Lung (tissue), 17 donors: ENCODE measurements at places on chromosomes 1 and 21. TPM values are rescaled to one million over a fixed set of nuclear protein-coding genes. Genes with fewer than 3 reads are reported as not detected.

DNA sequence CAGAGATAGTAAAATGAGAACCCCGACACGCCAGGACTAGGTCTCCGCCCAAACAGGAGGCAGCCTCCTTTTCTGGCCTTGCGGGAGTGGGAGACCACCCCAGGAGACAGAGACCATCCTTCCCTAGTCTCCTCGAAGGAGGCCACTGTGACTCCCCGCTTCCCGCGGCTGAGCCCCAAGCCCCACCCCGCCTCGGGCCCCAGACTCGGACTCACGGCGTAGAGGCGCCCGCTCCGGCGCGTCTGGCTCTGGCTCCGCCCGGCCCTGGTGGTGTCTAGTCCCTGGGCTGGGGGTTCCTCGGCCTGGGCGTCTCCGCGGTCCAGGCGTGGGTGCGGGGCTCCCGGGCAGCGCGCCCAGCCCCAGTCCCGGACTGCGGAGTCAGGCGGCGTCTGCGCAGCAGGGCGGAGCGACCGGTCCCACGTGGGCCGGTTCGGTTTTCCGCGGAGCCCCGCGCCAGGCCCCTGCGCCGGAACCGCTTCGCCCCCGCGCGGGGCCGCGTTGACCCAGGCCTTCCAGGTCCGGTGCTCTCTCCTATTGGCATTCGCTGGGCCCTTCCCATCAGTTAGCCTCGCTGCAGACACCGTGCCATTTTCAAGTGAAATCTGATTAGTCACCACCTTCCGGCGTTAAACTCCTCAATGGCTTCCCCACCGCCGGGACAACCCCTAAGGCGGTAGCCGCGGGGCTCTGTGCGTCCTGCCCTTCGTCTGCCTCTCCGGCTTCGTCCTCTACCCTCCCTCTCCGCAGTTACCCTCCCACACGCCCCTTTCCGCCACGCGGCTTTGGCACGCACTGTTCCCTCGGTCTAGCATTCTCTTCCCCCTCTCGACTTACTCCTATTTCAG lies at the start of gene C1orf216:
C1orf216 (minus strand) TSS at position 393 of the 845 bp plus-strand sequence. CDS start 2,563 bp downstream, outside the sequence.
- peak; percentile 89 for DNase-seq
- no peaks in the 10 kb centered on the region for H3K4me1 ChIP-seq
- peak within 1 kb of the TSS; percentile 83 for H3K27ac ChIP-seq
- no peaks in the 10 kb centered on the region for H3K27me3 ChIP-seq

DNA sequence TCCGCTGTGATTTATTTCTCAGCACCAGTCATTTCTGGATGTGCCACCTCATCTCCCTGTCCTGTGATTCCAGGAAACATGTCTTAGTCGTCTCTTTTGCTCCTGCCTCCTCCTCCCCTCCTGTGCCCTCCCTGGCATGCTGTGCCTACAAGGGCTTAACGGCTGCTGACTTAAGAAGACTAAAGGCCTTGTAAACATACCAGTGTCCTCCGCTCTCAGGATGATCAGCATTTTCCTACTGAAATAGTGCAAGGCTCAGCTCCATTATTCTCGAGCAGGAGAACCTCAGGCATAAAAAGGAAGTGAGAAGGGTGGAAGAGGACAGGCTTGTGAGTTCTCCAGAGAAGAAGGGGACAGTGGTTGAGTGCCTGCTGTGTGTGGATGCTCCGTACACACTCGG lies 61.6 kb upstream of the RUNX3 start:
- no peak overlapping the region for H3K27ac ChIP-seq
- no peak for DNase-seq
- no peaks in the 10 kb centered on the region for H3K36me3 ChIP-seq
- H3K27me3 ChIP-seq = no peaks in the 10 kb centered on the region

DNA sequence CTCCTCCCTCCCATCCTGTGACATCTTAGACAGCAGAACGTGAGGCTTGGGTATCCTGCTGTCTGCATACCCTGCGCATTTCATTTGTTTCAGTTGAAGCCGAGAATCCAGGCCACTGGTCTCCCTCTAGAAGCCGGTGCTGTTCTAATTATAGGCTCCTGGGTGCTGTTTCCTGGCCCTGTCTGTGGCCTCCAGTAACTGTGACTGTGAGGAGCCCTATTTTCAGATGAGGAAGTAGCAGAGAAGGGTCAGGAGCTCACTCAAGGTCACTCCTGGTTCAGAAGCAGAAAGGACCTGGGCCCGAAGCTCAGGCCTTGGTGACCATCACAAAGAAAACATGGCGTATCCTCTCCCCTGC lies 24.0 kb downstream of the COQ8A start:
- no peaks in the 10 kb centered on the region for H3K27me3 ChIP-seq
- peak overlapping the region; percentile 95 for H3K27ac ChIP-seq
- H3K4me1 ChIP-seq = no peaks in the 10 kb centered on the region

- H3K27me3 ChIP-seq = no peaks in the 10 kb centered on the region
- no peak overlapping the region for H3K4me3 ChIP-seq
- peaks cover 3% of the 10 kb centered on the region for H3K4me1 ChIP-seq
Observed at GRCh38 chr1:59046730-59047157, 250.2 kb upstream of the FGGY start.

GRCh38 chr1:62025154-62025553 lies 169.5 kb upstream of the L1TD1 start:
- no peak overlapping the region for H3K4me3 ChIP-seq
- H3K36me3 ChIP-seq = no peaks in the 10 kb centered on the region
- no peaks in the 10 kb centered on the region for H3K4me1 ChIP-seq

DNA sequence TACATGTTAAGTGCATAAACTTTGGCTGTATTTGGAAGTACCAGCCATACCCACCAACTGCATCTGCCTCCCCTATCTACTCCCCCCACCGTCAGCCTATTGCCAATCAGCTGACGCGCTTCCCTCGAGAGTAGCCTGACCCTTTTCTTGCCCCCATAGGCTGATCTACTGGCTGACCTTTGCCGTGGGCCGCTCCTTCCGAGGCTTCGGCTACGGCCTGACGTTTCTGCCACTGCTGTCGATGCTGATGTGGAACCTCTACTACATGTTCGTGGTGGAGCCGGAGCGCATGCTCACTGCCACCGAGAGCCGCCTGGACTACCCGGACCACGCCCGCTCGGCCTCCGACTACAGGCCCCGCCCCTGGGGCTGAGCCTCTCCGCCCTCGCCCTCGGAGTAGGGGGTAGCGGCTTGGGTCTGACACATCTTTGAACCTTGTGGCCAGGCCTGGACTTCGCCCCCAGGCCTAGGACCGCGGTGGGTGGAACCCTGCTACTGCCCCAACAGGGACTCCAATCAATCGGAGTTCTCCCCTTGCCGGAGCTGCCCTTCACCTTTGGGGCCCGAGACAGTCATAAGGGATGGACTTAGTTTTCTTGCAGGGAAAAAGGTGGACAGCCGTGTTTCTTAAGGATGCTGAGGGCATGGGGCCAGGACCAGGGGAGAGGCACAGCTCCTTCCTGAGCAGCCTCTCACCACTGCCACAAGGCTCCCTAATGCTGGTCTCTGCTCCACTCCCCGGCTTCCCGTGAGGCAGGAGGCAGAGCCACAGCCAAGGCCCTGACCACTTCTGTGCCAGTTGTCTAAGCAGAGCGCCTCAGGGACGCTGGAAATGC lies 4.0 kb downstream of the GLMP start:
- no peaks in the 10 kb centered on the region for H3K27me3 ChIP-seq
- peaks cover 9% of the 10 kb centered on the region for H3K36me3 ChIP-seq
- peak overlapping the region; percentile 37 for H3K27ac ChIP-seq
- DNase-seq = peak; percentile 77
- peaks cover 13% of the 10 kb centered on the region for H3K4me1 ChIP-seq

DNA sequence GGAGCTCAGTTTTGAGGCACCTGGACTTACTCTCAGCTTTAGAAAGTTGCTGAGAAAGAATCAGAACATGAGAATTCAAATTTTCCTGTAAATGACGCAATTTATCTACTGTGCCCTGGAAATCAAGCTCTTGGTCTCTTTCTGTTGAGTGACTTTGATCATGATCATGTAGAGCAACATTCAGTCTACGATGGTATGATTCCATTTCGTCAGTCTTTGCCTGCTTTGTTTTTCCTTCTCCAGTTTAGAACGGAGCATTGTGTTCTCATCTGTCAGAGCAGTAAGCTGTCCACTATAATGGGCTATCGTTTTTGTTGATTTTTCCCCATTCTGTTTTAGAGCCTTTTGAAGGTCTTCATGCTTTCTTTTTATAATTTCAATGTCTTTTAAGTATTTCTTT lies 20.7 kb downstream of the SFT2D2 start:
- H3K27me3 ChIP-seq = no peaks in the 10 kb centered on the region
- no peak overlapping the region for H3K27ac ChIP-seq
- DNase-seq = no peak
- H3K4me3 ChIP-seq = no peak overlapping the region
- peaks cover 22% of the 10 kb centered on the region for H3K36me3 ChIP-seq

- H3K27me3 ChIP-seq = no peaks in the 10 kb centered on the region
- H3K36me3 ChIP-seq = no peaks in the 10 kb centered on the region
- no peak overlapping the region for H3K27ac ChIP-seq
Observed at GRCh38 chr1:169538998-169539871, 47.0 kb downstream of the F5 start.

DNA sequence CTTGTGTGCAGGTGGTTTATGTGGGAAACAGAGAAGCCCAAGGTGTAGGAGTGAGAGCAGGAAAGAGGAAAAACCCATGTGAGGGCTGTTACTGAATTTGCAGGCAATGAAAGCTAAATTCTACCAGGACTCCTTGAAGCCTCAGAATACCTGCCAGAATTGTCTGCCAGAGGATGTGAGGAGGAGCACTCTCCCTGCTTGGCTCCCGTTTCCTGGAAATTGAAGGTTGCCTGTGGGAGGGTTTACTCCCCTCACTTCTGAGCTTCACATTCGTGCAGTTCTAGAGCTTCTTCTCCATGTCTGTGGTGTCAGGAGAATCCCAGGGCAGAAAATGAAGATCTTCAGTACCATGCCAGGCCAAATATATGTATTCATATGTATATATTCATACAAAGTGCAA lies 220.8 kb upstream of the ZP4 start:
- no peaks in the 10 kb centered on the region for H3K27me3 ChIP-seq
- DNase-seq = no peak
- H3K4me3 ChIP-seq = no peak overlapping the region
- H3K36me3 ChIP-seq = no peaks in the 10 kb centered on the region

GRCh38 chr1:227766653-227767277 lies 31.5 kb downstream of the SNAP47 start:
- H3K27ac ChIP-seq = no peak overlapping the region
- H3K27me3 ChIP-seq = no peaks in the 10 kb centered on the region
- no peaks in the 10 kb centered on the region for H3K36me3 ChIP-seq
- H3K4me1 ChIP-seq = peaks cover 29% of the 10 kb centered on the region

- H3K36me3 ChIP-seq = no peaks in the 10 kb centered on the region
- peaks cover 40% of the 10 kb centered on the region for H3K4me1 ChIP-seq
- peak within 1 kb of the TSS; percentile 45 for H3K4me3 ChIP-seq
- H3K27me3 ChIP-seq = no peaks in the 10 kb centered on the region
- peak; percentile 49 for DNase-seq
Observed at GRCh38 chr1:6260961-6261614, at the start of gene GPR153. TSS of gene GPR153 (minus strand) at chr1:6261098. CDS start at chr1:6254905, 6,193 bp downstream.

DNA sequence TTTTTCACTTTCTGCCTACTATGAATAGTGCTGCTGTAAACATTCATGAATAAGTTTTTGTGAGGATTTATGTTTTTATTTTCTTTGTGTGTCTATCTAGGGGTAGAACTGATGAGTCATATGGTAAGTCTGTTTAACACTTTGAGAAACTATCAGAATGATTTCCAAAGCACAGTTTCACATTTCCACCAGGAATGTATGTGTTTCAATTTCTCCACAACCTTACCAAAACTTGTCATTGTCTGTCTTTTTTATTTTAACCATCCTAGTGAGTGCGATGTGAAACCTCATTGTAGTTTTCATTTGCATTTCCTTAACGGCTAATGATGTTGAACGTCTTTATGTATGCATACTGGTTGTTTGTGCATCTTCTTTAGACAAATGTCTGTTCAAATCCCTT lies 23.5 kb downstream of the RNASEL start:
- DNase-seq = no peak
- no peaks in the 10 kb centered on the region for H3K4me1 ChIP-seq
- H3K27ac ChIP-seq = no peak overlapping the region
- H3K4me3 ChIP-seq = no peak overlapping the region
- H3K36me3 ChIP-seq = no peaks in the 10 kb centered on the region

GRCh38 chr1:22600071-22600816 lies 36.2 kb upstream of the C1QA start:
- H3K36me3 ChIP-seq = no peaks in the 10 kb centered on the region
- H3K27me3 ChIP-seq = no peaks in the 10 kb centered on the region
- no peak overlapping the region for H3K4me3 ChIP-seq

DNA sequence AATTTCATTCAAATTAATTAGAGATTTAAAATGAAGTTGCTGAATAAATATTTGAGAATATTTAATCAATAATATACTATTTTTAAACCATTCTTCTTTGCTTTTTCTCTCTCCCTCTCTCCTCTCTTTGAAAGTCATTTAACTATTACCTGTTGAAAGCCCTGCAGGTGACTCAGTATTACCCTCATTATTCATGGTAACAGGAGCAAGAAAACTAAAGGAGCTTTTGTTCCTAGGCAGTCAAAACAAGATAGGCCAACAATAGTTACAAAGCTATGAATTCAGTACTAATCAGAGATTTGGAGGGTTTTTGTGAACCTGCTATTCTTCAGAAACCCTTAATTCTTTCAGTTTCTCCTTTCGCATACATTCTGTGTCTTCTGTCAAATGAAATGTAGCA lies 721.3 kb upstream of the NCAM2 start:
- no peak for DNase-seq
- H3K36me3 ChIP-seq = no peaks in the 10 kb centered on the region
- H3K4me1 ChIP-seq = no peaks in the 10 kb centered on the region
- H3K27ac ChIP-seq = no peak overlapping the region
- H3K27me3 ChIP-seq = no peaks in the 10 kb centered on the region

DNA sequence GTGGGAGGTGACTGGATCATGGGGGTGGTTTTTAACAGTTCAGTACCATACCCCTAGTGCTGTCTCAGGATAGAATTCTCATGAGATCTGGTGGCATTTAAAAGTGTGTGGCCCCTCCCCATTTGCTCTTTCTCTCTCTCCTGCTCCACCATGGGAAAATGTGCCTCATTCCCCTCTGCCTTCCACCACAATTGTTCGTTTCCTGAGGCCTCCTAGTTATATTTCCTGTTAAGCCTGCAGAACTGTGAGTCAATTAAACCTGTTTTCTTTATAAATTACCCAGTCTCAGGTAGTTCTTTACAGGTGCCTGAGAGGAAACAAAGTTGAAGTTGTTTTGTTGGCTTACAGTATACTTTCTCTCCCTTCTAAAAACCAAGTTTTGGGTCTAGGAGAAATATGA lies 23.1 kb upstream of the SLC22A15 start:
- H3K4me1 ChIP-seq = no peaks in the 10 kb centered on the region
- H3K27ac ChIP-seq = no peak overlapping the region
- DNase-seq = no peak
- H3K36me3 ChIP-seq = no peaks in the 10 kb centered on the region
- no peaks in the 10 kb centered on the region for H3K27me3 ChIP-seq
- no peak overlapping the region for H3K4me3 ChIP-seq

- no peak overlapping the region for H3K4me3 ChIP-seq
- DNase-seq = peak; percentile 99
- H3K36me3 ChIP-seq = no peaks in the 10 kb centered on the region
- H3K27ac ChIP-seq = no peak overlapping the region
- peaks cover 2% of the 10 kb centered on the region for H3K4me1 ChIP-seq
Observed at GRCh38 chr1:101484689-101485338, 248.0 kb downstream of the S1PR1 start.

Gene PPM1J
- total RNA-seq = not detected

Gene TFF3
- 23.9 TPM for total RNA-seq

Gene SPRR1A
- not detected for total RNA-seq
